NCI-H524 (cell line): ENCODE measurements at places on chromosomes 4 and X.

DNA sequence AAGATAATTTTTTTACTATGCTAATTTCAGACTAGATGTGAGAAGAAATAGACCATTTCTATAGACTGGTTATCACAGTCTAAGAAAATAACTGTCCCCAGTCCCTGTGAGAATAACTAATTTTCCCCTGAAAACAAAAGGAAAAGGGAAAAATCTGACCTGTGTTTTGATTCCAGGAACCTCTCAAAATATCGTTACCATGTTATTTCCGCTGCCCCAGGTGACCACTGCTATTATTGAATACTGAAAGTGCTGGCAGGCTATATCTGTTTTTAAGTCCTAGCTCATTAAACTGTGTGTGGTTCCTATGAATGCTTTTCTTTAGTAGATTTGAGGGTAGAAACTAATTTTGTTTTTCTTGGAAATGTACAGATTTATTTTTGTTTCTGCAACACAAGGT lies 83.6 kb downstream of the GAB1 start:
- no peak for DNase-seq

DNA sequence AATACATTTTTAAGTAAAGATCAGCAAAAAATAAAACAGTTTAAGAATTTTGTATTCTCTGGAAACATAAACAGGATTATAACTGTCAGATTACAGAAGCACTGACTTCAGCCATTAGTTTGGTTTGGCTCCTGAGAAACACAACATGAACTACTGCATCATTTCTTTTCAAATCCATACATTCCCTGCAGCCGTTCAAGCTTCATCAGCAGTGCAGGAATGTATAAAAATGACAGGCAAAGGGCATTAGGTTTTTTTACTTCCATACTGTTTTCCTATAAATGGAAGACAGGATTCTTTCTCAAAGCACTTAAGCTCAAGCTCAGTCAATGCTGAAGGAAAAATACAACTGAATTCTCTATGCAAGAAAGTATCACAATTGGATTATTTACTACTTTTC lies 4.2 kb upstream of the MAB21L2 start:
- no peak for DNase-seq

DNA sequence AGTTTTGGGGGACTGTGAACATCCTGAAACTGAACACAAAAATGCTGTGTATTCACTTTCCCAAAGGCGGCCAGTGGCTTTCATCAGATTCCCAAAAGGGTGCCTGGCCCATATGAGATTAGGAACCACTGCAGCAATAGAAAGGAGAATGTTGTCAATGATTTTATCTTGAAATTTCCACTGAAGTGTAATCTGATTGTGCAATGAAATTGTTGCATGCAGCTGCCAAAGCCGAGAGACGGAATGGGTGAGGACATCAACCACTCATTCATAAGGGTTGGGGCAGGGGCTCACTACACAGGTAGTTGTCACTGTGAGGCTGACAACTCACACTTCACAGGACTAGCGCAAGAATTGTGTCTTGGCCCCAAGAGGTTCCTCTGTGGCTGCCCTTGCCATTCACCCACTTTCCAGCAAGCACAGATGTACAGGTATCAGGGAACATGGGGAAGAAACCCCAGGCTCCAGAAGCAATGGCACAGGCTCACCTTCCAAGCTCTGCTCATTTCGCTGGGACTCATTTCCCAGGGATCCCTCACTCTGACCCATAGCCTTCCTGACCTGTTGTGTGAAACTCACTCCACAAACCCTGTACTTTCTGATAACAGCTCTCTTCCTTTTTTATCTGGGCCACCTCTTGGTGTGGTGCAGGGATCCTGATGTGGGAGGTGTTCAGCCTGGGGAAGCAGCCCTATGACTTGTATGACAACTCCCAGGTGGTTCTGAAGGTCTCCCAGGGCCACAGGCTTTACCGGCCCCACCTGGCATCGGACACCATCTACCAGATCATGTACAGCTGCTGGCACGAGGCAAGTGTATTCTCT lies 48.8 kb downstream of the BMX start:
- DNase-seq: no peak

DNA sequence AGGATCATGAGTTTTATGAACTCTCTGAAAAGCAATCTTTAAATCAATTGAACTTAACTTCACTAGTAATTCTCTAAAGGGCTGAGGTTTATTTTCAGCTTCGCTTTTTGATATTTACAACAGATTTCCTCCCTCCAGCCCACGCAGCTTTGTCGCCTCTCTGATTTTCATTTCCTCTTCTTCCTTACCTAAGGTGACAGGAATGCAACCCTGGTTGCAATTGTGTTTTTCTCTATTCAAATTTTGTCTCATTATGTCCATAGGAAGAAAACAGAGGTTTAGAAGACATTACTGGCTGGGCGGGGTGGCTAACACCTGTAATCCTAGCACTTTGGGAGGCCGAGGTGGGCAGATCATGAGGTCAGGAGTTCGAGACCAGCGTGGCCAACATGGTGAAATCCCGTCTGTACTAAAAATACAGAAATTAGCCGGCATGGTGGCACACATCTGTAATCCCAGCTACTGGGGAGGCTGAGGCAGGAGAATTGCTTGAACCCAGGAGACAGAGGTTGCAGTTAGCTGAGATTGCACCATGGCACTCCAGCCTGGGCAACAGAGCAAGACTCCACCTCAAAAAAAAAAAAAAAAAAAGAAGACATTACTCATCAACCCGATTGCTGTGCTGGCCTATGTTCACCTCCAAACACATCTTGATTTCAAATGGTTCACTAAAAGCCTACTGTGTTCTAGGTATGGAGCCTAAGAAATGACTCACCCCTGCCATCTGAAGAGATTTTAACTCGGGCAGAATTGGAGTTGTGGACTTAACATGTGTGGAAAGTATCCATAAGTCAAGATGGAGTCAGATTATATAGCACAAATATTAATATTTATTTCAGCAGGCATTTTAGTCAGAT lies 36.8 kb downstream of the VSIG4 start:
- DNase-seq: no peak

DNA sequence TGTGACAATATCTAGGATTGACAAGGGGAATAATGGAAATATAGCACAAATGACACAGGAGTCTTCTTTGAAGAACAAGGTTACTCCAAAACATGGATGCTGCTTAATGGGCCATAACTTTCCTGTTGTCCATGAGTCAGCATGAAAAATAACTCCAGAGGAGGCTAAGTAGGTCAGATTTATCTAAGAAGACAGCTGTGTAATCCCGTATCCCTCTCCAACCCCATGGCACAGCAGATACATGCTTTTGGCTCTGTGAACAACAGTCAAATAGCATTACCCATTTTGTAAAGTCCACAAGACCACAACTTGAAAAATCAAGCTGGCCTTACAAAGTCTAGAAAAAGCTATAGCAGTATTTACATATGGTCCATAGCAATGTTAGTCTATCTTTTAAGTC lies 2.1 kb upstream of the TMEM131L start:
- DNase-seq: peak; percentile 7

GRCh38 chrX:828411-828959 lies 197.9 kb downstream of the SHOX start:
- no peak for DNase-seq

GRCh38 chr4:1449475-1449832 lies 43.2 kb upstream of the NKX1-1 start:
- no peak for DNase-seq

- no peak for DNase-seq
Measured at GRCh38 chr4:81427344-81427821, 44.3 kb downstream of the RASGEF1B start.

- no peak for DNase-seq
Measured at GRCh38 chr4:74516303-74516702, 71.4 kb downstream of the AREG start.

- DNase-seq: no peak
Measured at GRCh38 chr4:181030961-181031360, 1212.2 kb upstream of the TENM3 start.

DNA sequence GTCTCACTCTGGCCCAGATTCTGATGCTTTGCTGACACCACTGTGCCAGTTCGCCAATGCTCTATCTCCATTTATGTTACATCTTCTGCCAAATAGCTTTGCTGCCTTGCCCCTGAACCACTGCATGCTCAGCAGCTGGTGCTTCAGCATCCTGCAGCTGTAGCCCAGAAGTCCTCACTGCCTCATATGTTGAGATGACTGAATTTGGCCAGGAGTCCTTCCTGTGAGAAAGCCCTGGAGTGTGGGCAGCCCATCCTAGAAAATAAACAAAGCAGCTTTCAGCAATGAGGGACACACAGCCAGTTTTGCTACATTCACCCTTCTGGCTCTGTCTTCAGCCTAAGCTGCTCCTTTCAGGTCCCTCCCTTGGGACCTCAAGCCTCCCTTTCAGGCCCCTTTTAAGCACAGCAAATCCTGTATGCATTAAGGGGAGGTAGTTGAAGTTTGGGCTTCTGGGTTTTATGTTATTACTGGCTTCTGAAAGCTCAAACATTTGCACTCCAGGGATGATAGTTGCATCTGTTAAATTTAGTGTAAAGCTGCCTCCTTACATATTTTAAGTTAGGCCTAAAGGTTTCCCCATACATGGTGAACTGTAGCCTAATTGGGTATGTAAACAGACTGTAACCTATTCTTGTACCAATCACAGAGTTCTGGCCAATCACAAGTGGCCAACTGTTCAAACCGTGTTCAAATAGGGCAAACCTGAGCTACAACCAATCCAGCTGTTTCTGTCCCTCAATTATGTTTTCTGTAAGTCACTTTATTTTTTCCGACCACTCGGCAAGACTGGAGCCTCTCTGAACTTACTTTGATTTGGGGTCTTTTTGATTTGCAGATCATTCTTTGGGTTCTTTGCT lies 2.1 kb upstream of the TMEM165 start:
- DNase-seq: peak; percentile 9

- no peak for DNase-seq
Measured at GRCh38 chr4:87566276-87566675, 37.1 kb upstream of the SPARCL1 start.

DNA sequence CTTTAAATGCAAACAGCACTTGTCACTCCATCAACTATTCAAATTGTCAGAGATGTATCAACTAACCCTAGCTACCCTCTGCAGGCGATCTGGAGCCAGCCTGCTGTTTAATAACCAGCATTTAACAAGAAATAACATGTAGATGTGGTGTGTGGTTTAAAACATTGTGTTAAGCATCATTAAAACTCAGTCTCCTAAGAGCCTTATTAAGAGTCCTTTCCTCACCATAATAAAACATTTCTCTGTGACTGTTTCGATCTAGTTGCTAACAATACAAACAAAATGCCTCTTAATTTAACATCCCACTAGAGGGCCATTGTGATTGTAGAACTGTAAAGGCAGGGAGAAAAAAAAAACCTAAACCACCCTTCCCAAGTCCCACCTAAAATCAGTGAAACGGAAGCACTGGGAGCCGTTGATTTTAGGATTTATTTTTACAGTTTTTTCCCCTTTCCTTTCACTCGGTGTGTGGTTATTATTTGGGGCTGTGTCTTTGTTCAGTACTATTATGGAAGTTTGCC lies 708.6 kb downstream of the C4orf33 start:
- no peak for DNase-seq

DNA sequence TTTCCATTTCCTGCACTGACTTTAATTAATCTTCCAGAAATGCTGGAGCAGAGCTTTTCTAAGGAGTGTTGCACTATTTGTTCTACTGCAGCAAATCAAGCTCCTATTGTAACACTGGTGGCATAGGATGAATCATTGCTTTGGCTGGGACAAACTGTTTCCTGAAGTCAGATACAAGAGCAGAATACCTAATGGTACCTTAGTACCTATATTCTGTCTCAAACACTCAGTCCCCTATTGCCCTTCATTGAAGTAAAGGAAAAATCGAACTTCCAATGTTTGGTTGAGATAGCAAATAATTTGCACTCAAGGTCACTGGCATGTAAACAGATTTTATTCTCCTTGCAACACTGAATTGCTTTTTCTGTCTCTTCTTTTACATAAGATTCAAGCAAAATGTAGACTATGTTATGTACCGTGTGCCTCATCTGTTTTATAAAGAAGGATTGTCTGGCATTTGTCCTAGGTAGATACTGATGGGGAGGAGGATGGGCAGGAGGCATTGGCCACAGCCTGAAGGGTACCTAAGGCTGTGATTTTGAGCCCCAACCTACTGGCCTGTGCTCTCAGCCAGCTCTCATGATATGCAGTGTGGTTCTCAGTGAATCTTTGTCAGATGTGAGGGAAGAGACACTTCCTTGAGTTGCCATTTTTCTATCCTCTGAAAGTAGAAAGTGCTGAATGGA lies 141.6 kb downstream of the AASDH start:
- no peak for DNase-seq

DNA sequence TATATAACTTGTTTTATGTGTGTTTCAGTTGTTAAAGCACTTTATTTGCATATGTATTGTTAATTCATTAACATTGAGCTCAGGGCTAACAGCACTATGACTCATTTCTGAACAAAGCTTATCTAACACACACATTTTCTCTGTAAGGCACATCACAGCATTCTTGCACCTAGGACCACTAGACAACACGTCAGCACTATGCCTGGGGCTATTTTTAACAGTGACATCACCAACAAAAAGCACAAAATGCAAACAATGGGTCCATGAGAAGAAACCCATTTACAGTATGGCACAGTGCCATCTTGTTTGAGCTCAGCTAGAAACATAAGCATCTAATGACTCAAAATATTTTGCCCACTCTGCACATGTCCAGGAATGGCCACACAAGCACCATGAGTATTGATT lies 124.4 kb downstream of the RELL1 start:
- no peak for DNase-seq

DNA sequence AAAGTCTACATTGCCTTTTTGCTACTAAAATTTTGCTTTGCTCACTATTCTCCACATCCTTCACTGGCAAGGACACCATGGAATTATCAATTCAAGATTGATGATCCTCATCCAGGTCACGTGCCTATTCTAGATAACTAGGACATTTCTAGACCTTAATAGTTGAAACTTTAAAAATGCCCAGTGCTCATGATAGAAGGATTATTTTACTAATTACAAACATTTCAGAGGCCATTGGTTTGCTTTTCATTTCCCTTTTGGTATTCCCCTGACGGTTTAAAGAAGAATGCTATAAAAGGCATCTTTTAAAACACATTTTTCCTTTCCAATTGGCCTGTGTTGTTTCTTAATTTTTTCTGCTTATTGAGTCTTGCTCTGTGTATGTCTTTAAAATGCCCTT lies 249.4 kb downstream of the NDST4 start:
- DNase-seq: no peak

DNA sequence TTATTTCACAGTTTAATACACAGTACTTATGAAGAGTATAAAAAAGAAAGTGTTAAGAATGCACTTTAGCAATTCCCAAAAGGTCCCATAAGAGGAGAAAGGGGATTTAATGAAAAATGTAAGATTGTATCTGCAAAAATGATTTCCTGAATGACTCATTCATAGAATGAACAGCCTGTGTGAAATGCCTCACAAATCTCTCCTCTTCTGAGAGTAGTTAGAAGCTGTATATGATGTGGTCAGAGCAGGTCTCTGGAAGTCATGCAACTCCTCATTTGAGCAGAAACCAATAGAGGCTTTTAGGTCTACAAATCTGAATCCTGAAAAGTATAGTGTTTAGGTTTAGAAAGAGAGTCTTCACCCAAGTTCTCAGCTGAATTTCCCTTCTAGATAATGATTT lies 381.3 kb upstream of the INTU start:
- no peak for DNase-seq

GRCh38 chr4:94564252-94564651 lies 112.5 kb downstream of the PDLIM5 start:
- no peak for DNase-seq

- no peak for DNase-seq
Measured at GRCh38 chr4:182235021-182235795, 8.0 kb upstream of the TENM3 start.

GRCh38 chr4:41072021-41072777 lies 142.1 kb downstream of the APBB2 start:
- DNase-seq: peak; percentile 86

- DNase-seq: peak; percentile 29
Measured at GRCh38 chr4:114180481-114180880, 201.0 kb upstream of the ARSJ start.

GRCh38 chr4:77344001-77344400 lies 187.0 kb downstream of the CCNG2 start:
- DNase-seq: no peak
